ENCODE measurements at places on chromosomes 7 and 10.

DNA sequence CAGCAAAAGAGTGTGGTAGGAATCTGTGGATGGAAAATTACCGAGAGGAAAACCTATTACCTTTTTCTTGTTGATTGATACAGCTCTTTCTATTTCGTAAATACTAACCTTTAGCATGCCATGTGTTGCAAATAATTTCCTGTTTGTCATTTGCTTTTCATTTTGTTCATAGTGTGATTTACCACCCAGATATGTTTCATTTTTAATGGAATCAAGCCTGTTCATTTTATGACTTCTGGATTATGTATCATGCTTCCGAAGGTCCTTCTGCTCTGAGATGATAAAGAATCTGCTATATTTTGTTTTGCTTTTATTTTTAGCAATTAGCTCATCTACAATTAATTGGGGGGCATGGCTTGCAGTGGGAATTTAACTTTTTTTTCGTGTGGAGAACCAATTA is 46.5 kb downstream of the INPP5F start:
- DNase-seq = no peak

DNA sequence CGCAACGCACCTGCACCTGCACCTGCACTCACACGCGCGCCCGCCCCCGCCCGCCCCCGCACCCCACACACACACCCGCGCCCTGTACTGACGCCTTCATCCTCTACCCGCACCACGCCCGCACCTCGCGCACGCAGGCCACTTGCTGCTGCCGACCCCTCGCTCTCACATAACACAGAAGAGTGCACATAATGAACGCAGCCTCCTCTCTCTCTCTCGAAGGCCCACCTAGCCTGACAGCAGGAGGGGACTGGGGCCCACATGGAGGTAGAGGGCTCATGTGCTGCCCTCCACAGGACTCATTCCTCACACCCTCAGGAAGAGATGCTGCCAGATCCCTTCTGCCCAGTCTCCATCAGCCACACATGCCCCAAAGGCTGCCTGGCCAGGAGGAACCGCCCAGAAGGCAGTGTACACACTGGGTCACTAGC is 432 bp upstream of the CAMK2B start:
- peak; percentile 76 for DNase-seq

DNA sequence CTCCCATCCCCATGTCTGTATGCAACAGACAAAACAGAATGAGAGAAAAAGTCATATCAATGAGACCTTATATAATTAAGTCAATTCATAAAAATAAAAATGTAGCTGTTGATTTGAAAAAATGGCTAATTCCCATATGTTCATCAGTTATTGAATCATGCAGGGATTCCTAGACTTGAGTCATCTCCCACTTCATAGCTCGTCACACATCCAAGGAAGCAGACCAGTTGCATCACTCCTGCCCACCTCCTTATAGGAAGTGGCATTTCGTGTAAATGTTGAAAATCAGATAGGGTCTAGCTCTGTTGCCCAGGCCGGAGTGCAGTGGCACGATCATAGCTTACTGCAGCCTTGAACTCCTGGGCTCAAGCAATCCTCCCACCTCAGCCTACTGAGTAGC is 56.1 kb upstream of the SH2B2 start:
- DNase-seq = no peak

- DNase-seq = no peak
Measured at GRCh38 chr7:47763063-47763974, 181.4 kb upstream of the TNS3 start.

- DNase-seq = no peak
Measured at GRCh38 chr7:66460921-66461361, 167.7 kb upstream of the KCTD7 start.

GRCh38 chr7:81883801-81884393 is 114.0 kb upstream of the HGF start:
- DNase-seq = no peak

GRCh38 chr7:2019711-2020511 is 212.8 kb downstream of the MAD1L1 start:
- DNase-seq = peak; percentile 86

DNA sequence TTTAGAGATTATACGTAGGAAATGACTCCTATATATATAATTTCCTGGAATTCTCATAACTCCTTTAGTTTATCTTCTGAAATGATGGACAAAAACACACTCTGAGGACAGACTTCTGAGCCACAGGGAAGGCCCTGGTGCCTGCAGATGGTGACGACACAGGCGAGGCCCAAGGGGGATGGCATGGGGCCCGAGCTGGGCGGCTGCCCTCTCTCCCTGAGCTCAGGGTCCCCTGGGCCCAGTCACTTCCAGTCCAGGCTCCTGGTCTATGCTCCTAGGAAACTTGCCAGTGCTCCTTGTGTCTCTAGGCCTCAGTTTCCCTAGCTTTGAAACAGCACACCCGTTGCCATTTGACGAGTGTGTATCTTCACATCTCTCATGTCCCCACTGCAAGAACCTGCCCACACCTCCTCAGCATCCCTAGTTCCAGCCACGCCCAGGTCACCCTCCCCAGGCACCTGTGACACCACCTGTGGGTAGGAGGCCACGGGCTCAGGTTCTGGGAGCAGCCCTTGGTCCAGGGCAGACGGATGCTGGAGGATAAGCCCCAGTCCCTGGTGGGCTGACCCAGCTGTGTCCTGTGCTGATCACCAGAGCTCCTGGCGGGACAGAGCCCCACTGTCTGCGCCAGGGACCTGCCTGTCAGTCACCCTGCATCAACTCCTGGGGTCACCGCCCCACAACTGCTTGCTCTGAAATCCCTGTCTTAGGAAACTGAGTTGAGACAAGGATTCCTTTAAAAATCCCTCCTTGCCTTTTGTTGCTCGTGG is 23.4 kb upstream of the SHH start:
- no peak for DNase-seq

GRCh38 chr10:22651276-22651980 is 63.0 kb downstream of the PIP4K2A start:
- DNase-seq = no peak

DNA sequence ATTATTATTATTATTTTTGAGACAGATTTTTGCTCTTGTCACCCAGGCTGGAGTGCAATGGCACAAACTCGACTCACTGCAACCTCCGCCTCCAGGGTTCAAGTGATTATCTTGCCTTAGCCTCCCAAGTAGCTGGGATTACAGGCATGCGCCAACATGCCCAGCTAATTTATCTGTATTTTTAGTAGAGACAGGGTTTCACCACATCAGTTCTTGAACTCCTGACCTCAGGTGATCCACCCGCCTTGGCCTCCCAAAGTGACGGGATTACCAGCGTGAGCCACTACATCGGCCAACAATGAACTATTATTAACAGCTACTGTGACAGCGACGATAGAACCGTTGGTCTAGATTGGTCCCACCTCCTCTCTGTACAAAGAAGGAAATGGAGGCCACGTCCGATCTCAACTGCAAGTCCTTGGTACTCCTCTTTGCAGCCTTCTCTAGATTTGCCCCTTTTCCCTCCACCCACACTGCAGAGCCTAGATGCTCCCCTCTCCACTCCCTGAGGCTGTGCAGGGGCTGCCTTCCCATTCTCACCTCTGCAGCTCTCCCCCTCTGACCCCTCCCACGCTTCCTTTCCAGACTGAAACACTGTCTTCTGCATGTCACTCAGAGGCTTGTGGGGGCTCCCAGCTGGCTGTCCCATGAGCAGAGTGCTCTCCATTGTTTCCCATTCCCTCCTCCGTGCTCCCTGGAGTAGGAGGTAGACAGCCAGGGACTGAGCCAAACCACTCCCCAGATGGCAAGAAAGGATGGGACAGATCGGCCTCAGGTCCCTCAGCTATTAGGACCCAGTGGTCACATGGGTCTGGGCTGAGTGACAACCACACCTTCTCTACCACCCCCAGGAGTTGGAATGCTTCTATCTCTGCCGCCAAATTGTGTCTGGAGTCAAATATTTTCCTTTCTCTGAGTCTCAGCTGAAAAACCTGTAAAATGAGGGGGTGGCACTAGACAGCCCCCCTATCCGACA is 2.3 kb downstream of the LOXL4 start:
- no peak for DNase-seq

GRCh38 chr10:30980951-30981616 is 50.6 kb downstream of the ZNF438 start:
- DNase-seq = no peak

- DNase-seq = no peak
Measured at GRCh38 chr7:104980440-104980839, 33.6 kb upstream of the KMT2E start.

DNA sequence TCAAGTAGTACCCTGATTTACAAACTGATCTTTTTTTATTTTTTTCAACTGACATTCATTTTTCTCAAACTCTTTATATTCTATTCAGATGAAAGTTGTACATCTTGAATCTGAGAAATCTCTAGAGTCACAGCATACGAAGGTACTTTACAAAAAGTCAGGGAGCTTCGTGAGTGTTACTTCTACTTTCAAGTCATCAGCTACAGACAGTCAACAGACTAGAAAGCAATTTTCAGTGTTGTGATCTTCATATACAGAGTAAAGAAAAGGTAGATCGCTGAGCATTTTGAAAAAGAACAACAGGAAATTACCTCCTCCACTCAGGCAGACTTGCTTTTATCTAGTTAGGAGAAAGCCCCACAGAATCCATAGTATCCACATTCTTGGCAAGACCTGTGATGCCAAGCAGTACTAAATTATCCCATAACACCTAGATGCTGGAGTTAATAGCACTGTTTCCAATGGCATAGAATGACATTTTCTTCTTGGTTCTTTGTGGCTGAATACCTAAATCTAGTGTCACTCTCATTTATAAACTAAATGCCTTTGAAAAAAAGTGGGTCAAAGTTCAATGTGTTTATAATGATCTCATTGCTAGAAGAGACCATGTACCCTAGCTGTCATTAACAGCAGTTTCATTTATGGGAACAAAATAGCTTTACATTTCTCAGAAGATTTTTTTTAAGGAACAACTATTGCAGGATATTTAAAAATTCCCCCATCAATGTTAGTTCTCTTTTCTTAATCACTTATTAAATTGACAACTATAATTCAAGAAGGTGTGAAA is 12.0 kb upstream of the ZNF800 start:
- no peak for DNase-seq

- DNase-seq = peak; percentile 84
Measured at GRCh38 chr7:150631084-150631826, 930 bp downstream of the GIMAP6 start.

- DNase-seq = no peak
Measured at GRCh38 chr7:124943472-124943871, 13.8 kb upstream of the POT1 start.

- no peak for DNase-seq
Measured at GRCh38 chr10:3143366-3143765, 29.2 kb downstream of the PITRM1 start.

GRCh38 chr10:67808704-67809103 is 29.3 kb downstream of the DNAJC12 start:
- DNase-seq = no peak

GRCh38 chr7:38424750-38425463 is 151.5 kb upstream of the TARP start:
- DNase-seq = no peak

- DNase-seq = no peak
Measured at GRCh38 chr10:9895981-9896380, 1121.7 kb upstream of the CELF2 start.

DNA sequence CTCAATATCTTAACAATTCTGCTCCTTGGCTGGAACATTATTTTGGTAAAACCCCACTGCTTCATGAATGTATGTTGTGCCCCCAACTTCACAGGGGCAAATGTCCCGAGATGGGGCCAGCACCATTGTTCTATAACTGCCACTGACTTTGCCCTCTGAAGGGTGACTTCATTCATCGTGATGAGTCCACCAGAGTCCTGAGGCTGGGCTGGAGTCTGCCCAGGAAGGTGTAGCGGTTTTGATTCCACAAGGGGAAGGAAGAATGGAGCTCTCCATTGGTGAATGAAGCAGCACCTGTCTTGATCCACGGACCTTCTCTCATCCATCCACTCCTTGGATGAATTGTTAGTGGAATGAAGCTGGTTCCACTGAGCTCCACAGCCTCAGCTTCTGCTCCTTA is 18.4 kb downstream of the AKR1B1 start:
- DNase-seq = no peak

GRCh38 chr10:113030453-113030852 is 80.4 kb downstream of the TCF7L2 start:
- DNase-seq = peak; percentile 12

GRCh38 chr10:73467206-73467605 is 28.6 kb downstream of the PPP3CB start:
- DNase-seq = no peak

GRCh38 chr7:132964876-132965275 is 117.0 kb downstream of the CHCHD3 start:
- no peak for DNase-seq

DNA sequence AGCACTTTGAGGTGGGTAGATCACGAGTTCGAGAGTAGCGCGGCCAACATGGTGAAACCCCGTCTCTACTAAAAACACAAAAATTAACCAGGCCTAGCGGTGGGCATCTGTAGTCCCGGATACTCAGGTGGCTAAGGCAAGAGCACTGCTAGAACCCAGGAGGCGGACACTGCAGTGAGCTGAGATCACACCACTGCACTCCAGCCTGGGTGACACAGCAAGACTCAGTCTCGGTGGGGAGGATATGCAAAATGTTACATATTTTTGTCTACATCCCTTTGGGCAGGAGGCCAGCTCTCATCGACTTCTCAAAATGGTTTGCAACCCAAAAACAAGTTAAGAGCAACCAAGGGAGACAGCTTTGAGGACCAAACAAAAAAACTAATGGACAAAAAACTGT is 8.2 kb downstream of the ATE1 start:
- DNase-seq = no peak

DNA sequence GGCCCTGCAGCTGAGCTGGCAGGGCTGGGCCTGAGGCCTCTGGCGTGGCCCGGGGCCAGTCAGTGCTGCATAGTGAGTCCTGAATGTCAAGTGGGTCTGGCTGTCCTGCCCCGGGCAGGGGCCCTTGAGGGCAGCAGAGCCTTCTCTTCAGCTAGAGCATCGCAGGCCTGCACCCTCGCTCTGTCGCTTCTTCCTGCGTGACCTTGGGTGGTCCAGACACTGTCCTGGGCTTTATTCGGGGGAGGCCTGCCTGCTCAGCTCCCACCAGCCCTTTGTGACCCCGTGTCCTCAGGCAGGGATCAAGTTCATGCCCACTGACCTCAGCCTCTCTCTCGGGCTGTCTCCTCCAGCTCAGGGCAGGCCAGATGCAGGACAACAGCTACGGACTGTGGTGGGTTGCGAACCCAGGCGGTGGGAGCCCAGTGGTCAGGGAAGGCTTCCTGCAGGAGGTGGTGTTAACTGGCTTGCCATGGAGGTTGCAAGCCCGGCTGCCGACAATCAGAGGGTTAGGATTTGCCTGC is 3.4 kb downstream of the TTYH3 start:
- no peak for DNase-seq

GRCh38 chr7:28520074-28521015 is 108.0 kb downstream of the CREB5 start:
- no peak for DNase-seq

All from cardiac septum (tissue), 1 donor.